Activated naive CD4-positive, alpha-beta T cell treated with anti-CD3 and anti-CD28 coated beads for 36 hours (primary cell): ENCODE measurements at places on chromosomes 16 and 17.

GRCh38 chr17:8122924-8123694 lies 797 bp downstream of the HES7 start:
- peak overlapping the region; percentile 84 for H3K4me3 ChIP-seq
- H3K27ac ChIP-seq: no peak overlapping the region
- peak; percentile 68 for DNase-seq
- H3K36me3 ChIP-seq: peaks cover 7% of the 10 kb centered on the region
- peaks cover 33% of the 10 kb centered on the region for H3K27me3 ChIP-seq

DNA sequence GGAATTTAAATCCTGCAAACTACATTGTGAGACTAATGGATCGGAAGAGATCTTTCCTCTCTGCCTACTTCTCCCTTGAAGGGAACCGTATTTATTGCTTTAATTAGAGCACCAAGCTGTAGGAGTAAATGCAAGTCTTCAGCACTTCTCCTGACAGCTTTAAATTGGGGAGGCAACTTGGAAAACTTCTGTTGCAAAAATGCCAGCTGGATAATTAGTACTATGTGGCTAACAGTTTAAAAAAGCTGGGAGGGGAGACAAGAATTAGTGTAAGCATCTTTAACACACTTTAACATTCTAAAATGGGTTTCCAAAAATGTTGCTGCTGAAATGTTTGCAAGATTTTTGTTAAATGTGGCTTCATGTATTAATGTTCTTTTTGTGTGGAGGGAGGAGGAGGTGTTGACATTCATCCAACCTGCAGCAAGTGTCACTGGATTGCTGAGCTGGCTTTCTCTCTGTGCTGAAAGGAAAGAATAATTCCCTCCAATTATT lies 108.5 kb downstream of the PCTP start:
- no peaks in the 10 kb centered on the region for H3K36me3 ChIP-seq
- no peaks in the 10 kb centered on the region for H3K4me1 ChIP-seq
- H3K27ac ChIP-seq: no peak overlapping the region
- peaks cover 8% of the 10 kb centered on the region for H3K27me3 ChIP-seq
- H3K4me3 ChIP-seq: no peak overlapping the region

DNA sequence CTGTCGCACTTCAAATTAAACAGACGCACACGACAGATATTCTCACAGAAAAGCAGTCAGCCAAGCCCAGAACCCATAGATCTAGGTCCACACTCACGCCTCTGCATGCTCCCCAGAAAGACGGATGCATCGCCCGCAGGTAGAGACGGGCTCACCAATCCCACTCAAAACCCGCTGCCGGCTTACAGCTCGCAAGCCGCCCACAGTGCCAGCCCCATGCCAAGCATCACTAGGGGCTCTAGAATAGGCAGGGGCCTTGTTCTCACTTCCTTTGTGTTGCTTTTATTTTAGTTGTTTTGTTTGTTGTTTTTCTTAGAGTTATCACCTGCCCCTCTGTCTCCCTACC lies 336 bp upstream of the BMERB1 start:
- peaks cover 18% of the 10 kb centered on the region for H3K27me3 ChIP-seq
- DNase-seq: no peak
- no peaks in the 10 kb centered on the region for H3K36me3 ChIP-seq
- no peak overlapping the region for H3K27ac ChIP-seq
- H3K4me3 ChIP-seq: peak overlapping the region; percentile 79
- peaks cover 9% of the 10 kb centered on the region for H3K4me1 ChIP-seq

DNA sequence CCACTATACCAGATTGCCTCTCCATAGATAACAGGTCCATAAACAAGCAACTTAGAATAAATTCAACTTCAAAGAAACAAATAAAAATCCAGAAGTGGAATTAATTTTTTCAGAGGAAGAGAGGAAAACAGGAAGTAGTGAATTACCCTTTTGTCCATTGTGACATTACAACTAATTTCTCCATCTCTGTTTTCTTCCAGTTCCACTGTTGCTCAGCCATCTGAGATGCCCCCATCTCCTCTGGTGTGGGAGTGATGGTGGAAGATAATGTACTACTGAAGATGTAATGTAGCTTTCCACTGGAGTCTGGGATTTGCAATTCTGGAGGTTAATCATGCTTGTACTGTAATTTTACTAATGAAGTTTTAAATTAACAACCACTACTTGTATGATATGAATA lies 124.6 kb upstream of the TMEM97 start:
- no peak for DNase-seq
- no peaks in the 10 kb centered on the region for H3K4me1 ChIP-seq
- H3K36me3 ChIP-seq: peaks cover 2% of the 10 kb centered on the region

DNA sequence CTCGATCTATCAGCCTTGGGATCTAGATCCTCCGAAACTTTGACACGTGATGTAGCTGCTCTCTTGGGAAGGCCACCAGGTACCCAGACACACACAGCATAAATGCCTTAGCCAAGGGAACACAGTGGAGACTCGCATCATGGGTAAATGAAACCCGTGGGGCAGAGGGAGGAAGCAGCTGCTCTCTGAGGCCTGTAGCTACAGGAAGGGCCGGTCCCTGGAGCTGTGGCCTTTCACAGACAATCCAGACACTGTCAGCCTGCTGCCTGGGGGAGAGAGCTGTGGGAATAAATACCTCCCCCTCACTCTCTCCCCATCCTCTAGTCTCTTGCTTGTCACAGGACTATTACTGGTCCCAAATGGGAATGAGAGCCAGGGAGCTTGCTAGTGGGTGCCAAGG lies 351.2 kb downstream of the UTP18 start:
- no peaks in the 10 kb centered on the region for H3K4me1 ChIP-seq
- no peak for DNase-seq
- no peak overlapping the region for H3K27ac ChIP-seq
- no peaks in the 10 kb centered on the region for H3K36me3 ChIP-seq
